Amniotic stem cell (primary cell): ENCODE measurements at places on chromosomes 2 and 18.

DNA sequence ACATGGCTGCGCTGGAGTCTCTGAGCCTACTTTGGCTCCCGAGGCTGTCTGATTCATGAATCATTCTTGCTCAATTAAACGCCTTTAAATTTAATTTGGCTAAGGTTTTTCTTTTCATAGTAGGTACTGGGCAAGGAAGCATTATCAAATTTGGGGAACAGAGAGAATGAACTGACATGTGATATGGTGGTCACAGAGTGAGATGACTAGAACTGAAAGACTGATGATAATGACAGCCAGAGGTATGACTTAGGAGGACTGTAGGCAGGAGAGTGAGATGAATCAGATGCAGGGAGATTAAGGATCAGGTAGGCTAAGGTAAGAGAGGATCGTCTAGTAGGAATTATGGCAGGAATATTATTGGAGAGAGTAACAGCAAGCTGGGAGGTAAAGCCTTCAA lies 40.9 kb upstream of the ST8SIA3 start:
- no peak for DNase-seq

- DNase-seq, result no peak
Observed at GRCh38 chr2:127134833-127135830, 28.2 kb upstream of the BIN1 start.

- DNase-seq, result no peak
Observed at GRCh38 chr2:18441583-18441982, 118.9 kb downstream of the RDH14 start.

GRCh38 chr2:938181-939005 lies 12.3 kb upstream of the SNTG2 start:
- DNase-seq, result no peak

GRCh38 chr2:165197346-165197745 lies 6.5 kb downstream of the SCN3A start:
- no peak for DNase-seq

- DNase-seq, result no peak
Observed at GRCh38 chr2:48713647-48714046, 41.9 kb downstream of the LHCGR start.
